Activated naive CD8-positive, alpha-beta T cell treated with anti-CD3 and anti-CD28 coated beads for 36 hours (primary cell): ENCODE measurements at places on chromosomes 13 and 19. TPM values are rescaled to one million over a fixed set of nuclear protein-coding genes. Genes with fewer than 3 reads are reported as not detected.

- DNase-seq = no peak
Observed at GRCh38 chr19:51027126-51027806, 850 bp upstream of the KLK11 start.

GRCh38 chr13:113947311-113948033, 26.4 kb downstream of the C13orf46 start:
- no peak for DNase-seq

GRCh38 chr19:11378319-11379189, 4.1 kb downstream of the SWSAP1 start:
- DNase-seq = peak; percentile 22

GRCh38 chr19:570937-571565, 1.3 kb upstream of the BSG start:
- DNase-seq = peak; percentile 57

GRCh38 chr19:3192228-3192635, 6.5 kb downstream of the NCLN start:
- no peak for DNase-seq

DNA sequence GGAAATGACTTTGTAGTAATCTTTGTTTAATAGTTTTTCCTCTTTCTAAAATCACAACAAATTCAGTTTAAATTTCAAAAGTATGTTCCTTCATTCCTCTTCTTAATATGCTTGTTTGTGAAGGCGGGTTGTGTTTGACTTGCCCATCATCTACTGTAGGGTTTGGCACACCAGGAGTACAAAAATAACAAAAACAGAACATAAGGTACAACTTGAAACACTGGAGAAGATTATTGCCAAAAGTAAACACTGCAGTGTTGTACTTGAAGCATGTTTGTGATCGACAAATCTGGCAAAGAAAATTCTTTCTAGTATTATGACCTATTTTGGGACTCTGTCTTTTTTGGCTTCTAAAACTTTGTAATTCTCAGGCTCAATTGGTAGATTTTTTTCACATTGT, 518.6 kb downstream of the SLITRK5 start:
- no peak for DNase-seq

DNA sequence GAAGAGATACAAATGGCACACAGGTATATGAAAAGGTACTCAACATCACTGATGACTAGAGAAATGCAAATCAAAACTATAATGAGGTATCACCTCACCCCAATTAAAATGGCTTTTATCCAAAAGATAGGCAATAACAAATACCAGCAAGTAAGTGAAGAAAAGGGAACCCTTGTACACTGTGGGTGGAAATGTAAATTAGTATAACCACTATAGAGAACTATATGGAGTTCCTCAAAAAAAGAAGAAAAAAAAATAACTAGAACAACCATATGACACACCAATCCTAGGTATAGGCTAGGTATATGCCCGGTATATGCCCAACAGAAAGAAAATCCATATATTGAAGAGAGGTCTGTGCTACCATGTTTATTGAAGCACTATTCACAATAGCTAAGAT, 150.9 kb downstream of the VWA8 start:
- DNase-seq = no peak

DNA sequence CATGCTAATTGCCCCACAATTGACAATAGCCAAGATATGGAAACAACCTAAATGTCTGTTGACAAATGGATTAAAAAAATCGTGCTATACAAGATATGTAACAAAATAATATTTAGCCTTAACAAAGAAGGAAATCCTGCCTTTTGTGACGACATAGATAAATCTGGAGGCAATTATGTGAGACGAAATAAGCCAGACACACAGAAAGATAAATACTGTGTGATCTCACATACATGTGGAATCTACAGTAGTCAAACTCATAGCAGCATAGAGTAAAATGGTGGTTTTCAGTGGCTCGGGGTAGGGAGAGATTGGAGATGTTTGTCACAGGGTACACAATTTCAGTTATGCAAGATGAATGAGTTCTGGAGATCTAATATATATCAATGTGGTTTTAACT, 895.8 kb downstream of the SLITRK6 start:
- no peak for DNase-seq

Gene FSTL3
- 6.2 TPM for total RNA-seq

Gene KRTDAP
- not detected for total RNA-seq

Gene NPAS1
- total RNA-seq = 0.52 TPM

Gene HCST
- 53.8 TPM for total RNA-seq
